SK-N-SH (cell line): ENCODE measurements at places on chromosomes 1 and 21.

- no peaks in the 10 kb centered on the region for H3K36me3 ChIP-seq
- peak overlapping the region; percentile 36 for H3K27ac ChIP-seq
- no peaks in the 10 kb centered on the region for H3K4me1 ChIP-seq
Measured at GRCh38 chr1:57142999-57143398, 177.2 kb upstream of the C8B start.

- no peak overlapping the region for H3K4me3 ChIP-seq
- no peaks in the 10 kb centered on the region for H3K4me1 ChIP-seq
- no peaks in the 10 kb centered on the region for H3K27me3 ChIP-seq
- no peak overlapping the region for H3K27ac ChIP-seq
- DNase-seq: no peak
Measured at GRCh38 chr1:110538075-110538474, 19.1 kb upstream of the KCNA10 start.

- H3K4me3 ChIP-seq: no peak overlapping the region
- no peak overlapping the region for H3K27ac ChIP-seq
- H3K4me1 ChIP-seq: no peaks in the 10 kb centered on the region
- no peaks in the 10 kb centered on the region for H3K27me3 ChIP-seq
Measured at GRCh38 chr1:46094471-46095005, 37.9 kb downstream of the PIK3R3 start.

DNA sequence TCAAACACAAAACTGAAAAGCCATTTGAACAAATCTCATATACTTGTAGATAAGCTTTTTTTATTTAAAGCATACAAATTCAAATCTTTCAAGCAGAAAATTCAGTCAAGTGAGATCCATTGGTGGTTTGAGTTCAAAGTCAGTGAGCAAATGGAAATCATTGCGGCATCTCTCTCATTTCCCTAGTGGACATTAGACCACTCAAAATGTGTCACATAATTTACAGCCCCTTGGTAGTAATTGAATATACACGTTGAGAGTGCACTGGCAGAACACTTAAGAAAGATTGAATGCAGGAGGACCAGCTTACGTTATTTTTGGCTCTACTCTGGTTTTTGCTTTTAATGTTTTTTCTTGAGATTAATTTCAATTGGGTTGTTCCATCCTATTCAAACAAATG is 633.7 kb downstream of the USP25 start:
- no peak for DNase-seq
- no peaks in the 10 kb centered on the region for H3K4me1 ChIP-seq
- no peaks in the 10 kb centered on the region for H3K36me3 ChIP-seq
- no peak overlapping the region for H3K4me3 ChIP-seq

DNA sequence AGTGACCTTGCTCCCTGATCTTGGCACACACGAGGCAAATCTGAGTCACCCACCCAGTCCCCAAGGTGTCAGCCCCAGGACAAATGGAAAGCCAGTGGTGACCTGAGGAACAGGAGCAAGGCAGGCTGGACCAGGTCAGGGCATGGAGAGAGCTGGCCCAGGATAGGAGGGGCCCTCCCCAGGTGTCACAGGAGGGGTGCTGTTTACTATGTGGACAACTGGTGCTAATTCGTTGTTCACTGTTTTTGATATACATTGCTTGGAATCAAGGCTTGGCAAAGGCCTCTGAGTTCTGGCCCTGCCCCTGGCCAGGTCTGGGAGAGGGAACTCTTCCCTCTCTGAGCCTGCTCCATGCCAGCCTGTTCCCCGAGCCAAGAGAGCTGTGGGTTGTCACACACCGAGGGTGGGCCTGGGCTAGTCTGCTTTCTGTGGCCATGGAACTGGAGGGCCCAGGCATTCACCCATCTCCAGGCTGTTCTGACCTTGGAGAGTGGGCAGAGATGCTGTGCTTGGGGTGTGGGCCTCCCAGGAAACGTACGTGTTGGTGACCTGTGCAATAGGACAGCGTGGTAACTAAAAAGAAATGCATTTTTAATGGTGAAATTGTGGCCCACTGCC is 41.8 kb downstream of the CRYAA start:
- H3K4me3 ChIP-seq: no peak overlapping the region
- no peaks in the 10 kb centered on the region; the same call in 1 of the 2 replicates for H3K27me3 ChIP-seq
- no peak for DNase-seq
- H3K4me1 ChIP-seq: no peaks in the 10 kb centered on the region
- no peaks in the 10 kb centered on the region for H3K36me3 ChIP-seq

GRCh38 chr1:197914510-197914909 is 2.7 kb upstream of the LHX9 start:
- no peaks in the 10 kb centered on the region for H3K27me3 ChIP-seq
- no peak overlapping the region for H3K27ac ChIP-seq
- DNase-seq: no peak
- H3K36me3 ChIP-seq: no peaks in the 10 kb centered on the region

- H3K27me3 ChIP-seq: no peaks in the 10 kb centered on the region
- no peak for DNase-seq
- H3K36me3 ChIP-seq: peaks cover 30% of the 10 kb centered on the region
- peaks cover 47% of the 10 kb centered on the region for H3K4me1 ChIP-seq
- H3K4me3 ChIP-seq: peak within 1 kb of the TSS; percentile 81
Measured at GRCh38 chr1:173477286-173478093, at the start of gene PRDX6. Gene PRDX6 (plus strand): TSS chr1:173477335. CDS start chr1:173477398, 63 bp downstream.

DNA sequence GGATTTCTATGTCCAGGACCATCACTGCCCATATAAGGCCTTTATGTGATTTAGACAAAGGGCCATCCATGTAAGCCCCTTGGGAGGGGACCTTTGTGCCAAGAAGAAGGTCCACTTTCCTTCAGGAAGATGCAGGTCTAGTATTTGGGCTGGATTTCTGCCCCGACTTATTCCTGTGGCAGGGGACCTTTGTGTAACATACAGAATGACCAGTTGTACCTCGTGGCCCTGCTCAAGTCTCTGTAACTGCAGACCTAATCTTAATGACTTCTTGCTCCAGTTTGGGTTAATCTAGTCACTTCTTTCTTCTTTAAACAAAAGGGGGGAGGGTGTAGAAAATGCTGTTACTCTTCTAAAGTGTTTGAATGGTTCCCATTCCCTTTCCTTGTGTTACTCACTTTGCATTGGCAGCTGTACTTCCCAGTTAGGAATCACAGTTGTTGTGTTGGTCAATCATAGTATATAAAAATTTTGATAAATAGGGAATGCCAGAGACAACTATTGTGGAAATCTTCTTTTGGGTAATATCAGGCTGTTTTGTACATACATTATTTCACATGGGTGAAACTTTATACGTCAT is 54.2 kb downstream of the MIGA1 start:
- H3K27me3 ChIP-seq: no peaks in the 10 kb centered on the region
- no peak overlapping the region for H3K4me3 ChIP-seq
- peak overlapping the region; percentile 67; the same call in 1 of the 2 replicates for H3K27ac ChIP-seq
- peaks cover 49% of the 10 kb centered on the region for H3K4me1 ChIP-seq
- no peak for DNase-seq
- H3K36me3 ChIP-seq: peaks cover 28% of the 10 kb centered on the region

DNA sequence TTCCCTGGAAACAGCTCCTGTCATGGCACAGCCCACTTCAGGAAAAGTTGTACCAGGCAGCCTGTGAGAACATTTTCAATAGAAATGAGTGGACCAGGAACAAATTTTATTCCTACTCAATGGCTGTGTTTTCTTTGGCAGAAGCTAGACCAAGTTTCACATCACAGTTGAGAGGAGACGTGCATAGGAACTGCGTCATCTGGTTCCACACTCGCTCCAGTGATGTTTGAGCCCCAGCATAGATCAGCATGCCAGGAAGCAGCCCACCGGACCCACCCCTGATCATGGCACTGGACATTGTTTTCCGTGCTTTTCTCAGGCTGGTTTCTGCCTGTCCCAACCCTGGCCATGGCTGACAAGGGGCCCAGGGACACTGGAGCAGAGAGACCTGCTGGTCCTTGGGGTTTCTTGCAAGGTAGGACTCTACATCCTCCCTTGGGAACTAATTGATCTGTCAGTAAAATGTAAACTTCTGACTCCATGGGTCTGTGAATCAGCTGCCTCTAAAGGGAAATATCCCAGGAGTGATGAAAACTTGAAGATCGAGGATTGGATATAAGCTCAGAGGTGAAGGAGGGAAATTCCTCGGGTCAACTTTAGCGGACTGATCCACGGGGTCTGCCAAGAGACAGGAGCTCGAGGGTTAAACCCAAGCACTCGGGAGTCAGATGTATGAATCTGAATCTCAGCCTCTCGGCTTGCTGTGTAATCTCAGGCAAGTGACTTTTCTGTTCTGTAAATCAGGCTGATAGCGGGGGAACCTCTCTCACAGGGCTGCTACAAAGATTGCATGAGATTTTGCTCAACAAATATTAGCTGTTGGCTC is 35.7 kb downstream of the NEK2 start:
- peaks cover 13% of the 10 kb centered on the region; the same call in 1 of the 2 replicates for H3K4me1 ChIP-seq
- no peaks in the 10 kb centered on the region for H3K27me3 ChIP-seq

DNA sequence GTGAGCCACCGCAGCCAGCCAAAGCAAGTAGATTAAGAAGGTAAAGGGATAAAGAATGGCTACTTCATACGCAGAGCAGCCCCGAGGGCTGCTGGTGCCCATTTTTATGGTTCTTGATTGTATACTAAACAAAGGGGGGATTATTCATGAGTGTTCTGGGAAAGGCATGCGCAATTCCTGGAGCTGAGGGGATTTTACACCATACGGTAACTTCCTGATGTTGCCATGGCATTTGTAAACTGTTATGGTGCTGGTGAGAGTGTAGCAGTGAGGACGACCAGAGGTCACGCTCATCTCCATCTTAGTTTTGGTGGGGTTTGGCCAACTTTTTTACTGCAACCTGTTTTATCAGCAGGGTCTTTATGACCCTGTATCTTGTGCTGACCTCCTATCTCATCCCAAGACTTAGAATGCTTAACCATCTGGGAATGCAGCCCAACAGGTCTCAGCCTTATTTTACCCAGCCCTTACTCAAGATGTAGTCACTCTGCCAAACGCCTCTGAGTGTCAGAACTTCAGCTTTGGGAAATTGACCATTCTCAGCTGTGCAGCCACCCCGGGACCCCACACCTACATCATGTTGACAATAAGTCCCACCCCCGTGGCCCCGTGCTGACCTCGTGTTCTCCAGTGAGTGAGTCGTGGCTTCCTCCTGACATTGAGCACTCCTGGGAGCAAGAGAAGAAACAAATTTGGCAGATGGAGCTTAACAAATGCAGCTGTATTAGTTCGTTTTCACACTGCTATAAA is 149.4 kb upstream of the COL6A1 start:
- H3K4me3 ChIP-seq: no peak overlapping the region
- no peaks in the 10 kb centered on the region for H3K4me1 ChIP-seq
- DNase-seq: no peak
- H3K36me3 ChIP-seq: no peaks in the 10 kb centered on the region
- no peaks in the 10 kb centered on the region for H3K27me3 ChIP-seq

DNA sequence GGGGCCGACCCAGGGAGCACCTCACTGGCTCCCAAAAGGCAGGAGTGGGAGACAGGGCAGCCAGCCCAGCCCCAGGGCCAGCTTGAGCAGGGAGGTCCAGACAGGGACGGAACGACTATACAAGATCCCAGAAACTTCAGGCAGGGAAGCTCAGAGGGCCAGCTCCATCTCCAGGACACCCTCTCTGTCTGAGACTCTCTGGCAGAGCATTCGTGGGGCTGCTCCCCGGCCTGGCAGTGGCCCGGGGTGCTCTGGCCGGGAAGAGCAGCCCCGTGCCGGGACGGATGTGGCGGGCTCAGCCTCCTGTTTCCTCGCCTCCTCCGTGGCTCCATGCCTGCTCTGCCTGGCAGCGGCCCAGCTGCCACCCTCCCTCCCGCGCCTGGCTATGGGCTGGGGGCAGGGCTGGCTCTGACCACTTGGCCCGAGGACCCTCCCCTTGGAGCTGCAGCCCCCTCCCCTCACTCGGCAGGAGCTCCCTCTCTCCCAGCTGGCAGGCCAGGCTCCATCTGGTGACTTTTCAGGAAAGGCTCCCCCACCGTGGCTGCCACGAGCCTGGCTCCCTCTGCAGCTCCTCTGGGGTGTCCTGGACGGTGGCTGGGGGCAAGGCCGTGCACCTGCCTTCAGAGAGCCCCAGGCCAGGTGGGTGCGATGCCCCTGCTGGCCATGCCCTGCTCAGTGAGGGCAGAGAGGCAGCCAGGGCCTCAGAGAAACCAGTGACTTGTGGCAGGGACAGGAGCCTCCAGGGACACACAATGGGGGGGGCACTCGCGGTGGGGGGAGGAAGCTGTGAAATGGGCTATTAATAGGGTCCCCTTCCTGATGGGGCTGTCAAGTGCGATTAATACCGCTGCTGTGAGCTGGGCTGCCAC is 5.6 kb upstream of the PLCH2 start:
- H3K27me3 ChIP-seq: no peaks in the 10 kb centered on the region
- no peak overlapping the region for H3K27ac ChIP-seq
- peak; percentile 86 for DNase-seq
- no peak overlapping the region for H3K4me3 ChIP-seq

GRCh38 chr1:47818682-47819573 is 178.3 kb downstream of the TRABD2B start:
- peaks cover 22% of the 10 kb centered on the region; the same call in 1 of the 2 replicates for H3K4me1 ChIP-seq
- H3K27ac ChIP-seq: no peak overlapping the region
- H3K4me3 ChIP-seq: no peak overlapping the region
- peak; percentile 53 for DNase-seq

GRCh38 chr1:109327285-109327684 is 20.5 kb upstream of the MYBPHL start:
- no peaks in the 10 kb centered on the region for H3K27me3 ChIP-seq
- no peak overlapping the region for H3K4me3 ChIP-seq
- peaks cover 20% of the 10 kb centered on the region for H3K36me3 ChIP-seq

DNA sequence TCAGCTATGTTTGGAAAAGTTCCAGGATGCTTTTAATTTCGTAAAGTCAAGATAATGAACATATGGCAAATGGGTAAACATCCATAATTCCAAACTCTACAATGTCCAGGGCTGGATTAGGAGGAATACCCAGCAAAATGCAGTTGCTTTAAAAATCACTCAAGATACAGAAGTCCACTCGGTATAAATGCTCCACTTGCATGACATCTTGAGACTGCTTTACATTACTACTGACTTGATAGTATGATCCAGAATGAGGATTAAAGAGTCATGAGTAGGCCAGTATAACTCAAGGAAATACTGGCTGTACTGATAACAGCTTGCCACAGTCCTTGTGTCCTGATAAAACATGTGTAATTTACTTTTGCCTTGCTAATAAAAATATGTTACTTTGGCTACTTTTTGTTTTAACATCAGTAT is 58.3 kb upstream of the ANGPTL3 start:
- no peaks in the 10 kb centered on the region for H3K27me3 ChIP-seq
- peak overlapping the region; percentile 28 for H3K27ac ChIP-seq
- H3K36me3 ChIP-seq: peaks cover 54% of the 10 kb centered on the region
- H3K4me3 ChIP-seq: no peak overlapping the region
- no peaks in the 10 kb centered on the region for H3K4me1 ChIP-seq

DNA sequence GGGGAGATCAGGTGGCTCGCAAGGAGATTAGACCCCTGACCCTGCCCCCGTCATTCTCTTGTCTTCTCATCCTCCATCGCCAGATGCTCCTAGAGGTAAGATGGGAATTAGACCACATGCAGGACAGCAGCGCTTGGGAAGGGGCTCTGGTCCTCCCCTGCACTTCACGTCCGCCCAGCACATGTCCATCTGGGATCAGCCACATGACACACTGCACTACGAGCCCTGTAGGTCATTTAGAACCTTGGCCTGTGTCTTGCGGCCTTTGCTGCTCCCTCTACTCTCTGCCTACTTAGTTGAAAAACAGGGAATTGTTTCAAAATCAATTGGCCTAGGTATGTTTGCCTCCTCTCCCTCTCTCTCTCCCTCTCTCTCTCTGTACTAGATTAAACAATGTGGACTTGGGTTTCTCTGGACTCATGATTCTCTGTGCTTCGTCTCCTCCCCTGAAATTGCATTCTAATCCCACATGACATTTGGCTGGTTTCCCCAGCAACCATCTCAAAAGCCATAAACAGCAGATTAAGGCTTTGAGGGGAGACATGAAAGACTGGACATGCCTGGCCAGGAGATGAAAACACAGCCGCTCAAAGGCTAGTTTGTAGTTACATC is 3.8 kb upstream of the NCMAP start:
- no peaks in the 10 kb centered on the region for H3K36me3 ChIP-seq
- H3K4me3 ChIP-seq: no peak overlapping the region
- DNase-seq: peak; percentile 58
- H3K27ac ChIP-seq: no peak overlapping the region
- H3K4me1 ChIP-seq: peaks cover 6% of the 10 kb centered on the region; the same call in 1 of the 2 replicates
